ENCODE measurements at places on chromosomes 6 and 20.

GRCh38 chr6:29709188-29709587 is 14.0 kb upstream of the HLA-F start:
- no peak for DNase-seq

- no peak for DNase-seq
These were observed 163.7 kb downstream of the RALGAPA2 start for GRCh38 chr20:20548527-20549266.

DNA sequence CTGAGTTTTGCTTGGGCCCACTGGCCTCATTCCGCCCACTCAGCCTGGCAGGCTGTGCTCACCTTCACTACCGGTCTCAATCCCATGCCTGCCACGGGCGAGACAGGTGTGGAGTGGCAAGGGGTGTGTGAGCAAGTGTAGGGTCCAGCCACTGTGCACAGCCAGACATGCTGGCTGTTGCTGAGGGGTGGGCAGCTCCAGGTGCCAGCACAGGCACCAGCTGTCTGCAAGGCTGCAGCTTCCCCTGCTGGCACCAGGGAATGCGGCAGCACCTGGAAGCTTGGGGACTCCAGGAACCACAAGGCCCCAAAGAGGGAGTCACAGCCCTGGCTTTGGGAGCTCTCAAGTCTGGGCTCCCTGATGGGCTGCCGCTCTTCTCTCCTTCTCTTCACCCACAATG is 372.7 kb downstream of the CBLN4 start:
- DNase-seq: no peak

- DNase-seq: peak; percentile 89
These were observed 2.1 kb upstream of the NRN1 start for GRCh38 chr6:6008648-6009421.

DNA sequence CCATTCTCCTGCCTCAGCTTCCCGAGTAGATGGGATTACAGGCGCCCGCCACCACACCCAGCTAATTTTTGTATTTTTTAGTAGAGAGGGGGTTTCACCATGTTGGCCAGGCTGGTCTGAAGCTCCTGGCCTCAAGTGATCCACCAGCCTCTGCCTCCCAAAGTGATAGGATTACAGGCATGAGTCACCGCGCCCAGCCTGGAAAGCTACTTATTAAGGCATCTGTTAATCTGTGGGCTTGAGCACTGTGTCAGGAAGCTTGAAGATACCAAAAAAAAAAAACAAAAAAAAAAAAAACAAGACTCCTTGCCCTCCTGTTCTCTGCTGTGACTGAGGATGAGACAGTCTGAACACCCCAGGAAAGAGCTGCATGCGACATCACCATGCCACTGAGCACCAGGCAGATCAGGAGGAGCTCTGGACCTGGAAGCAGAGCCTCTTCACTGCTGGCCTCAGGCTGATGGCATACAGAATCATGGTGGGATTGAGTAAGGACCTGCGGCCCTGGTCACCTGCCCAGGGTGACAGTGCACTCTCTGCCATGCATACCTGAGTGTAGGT is 166.5 kb upstream of the SNX9 start:
- DNase-seq: no peak

- DNase-seq: no peak
These were observed 177.0 kb upstream of the SNX9 start for GRCh38 chr6:157646012-157646411.

- no peak for DNase-seq
These were observed 95.7 kb downstream of the LYRM2 start for GRCh38 chr6:89542866-89543265.

- DNase-seq: peak; percentile 72
These were observed 2.1 kb upstream of the ERGIC3 start for GRCh38 chr20:35539756-35540212.

GRCh38 chr6:158774717-158775449 is 44.3 kb downstream of the EZR start:
- DNase-seq: no peak

DNA sequence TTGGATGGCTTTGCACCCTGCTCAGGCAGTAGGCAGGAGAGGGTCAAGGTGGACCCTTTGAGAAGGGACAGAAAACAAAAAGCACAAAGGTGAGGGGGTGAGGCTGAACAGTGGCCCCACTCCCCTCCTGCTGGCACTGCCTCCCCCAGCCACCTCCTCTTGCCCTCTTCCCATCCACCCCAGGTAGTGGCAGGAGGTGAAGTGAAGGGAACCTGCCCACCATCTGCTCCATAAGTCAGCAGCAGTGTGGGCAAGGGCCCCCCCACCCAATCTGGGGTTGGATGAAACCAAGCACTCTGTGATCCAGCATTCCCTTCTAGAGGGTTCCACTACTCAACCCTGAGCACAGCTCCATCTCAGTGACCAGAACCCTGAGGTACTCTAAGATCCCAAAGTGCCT is 26.1 kb upstream of the SLC22A7 start:
- DNase-seq: no peak

DNA sequence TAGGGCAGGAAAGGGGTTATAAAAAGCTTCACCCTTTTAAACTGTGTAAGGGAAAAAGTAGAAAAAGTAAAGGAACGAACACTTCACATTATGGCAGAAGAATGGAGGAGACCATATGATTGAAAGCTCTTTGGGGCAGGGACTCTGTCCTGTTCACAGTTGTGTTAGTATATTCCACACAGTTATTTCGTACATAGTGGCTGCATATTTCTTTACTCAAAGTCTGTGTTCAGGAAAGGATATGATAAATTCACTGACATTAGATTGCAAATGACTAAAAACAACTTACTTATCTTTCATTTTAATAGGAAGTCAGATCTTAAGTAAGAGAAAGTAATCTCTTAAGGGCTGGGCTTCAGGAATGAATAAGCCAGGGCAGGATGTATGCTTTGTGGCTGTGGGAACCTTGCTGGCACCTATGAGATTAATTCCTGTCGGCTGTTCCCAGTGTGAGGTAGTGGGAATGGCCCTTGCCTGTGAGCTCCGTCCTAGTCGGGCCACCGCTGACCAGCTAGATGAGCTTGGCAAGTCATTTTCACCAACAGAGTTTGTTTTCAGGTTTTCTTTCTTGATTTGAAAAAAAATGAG is 11.2 kb downstream of the PPP1R14C start:
- no peak for DNase-seq

DNA sequence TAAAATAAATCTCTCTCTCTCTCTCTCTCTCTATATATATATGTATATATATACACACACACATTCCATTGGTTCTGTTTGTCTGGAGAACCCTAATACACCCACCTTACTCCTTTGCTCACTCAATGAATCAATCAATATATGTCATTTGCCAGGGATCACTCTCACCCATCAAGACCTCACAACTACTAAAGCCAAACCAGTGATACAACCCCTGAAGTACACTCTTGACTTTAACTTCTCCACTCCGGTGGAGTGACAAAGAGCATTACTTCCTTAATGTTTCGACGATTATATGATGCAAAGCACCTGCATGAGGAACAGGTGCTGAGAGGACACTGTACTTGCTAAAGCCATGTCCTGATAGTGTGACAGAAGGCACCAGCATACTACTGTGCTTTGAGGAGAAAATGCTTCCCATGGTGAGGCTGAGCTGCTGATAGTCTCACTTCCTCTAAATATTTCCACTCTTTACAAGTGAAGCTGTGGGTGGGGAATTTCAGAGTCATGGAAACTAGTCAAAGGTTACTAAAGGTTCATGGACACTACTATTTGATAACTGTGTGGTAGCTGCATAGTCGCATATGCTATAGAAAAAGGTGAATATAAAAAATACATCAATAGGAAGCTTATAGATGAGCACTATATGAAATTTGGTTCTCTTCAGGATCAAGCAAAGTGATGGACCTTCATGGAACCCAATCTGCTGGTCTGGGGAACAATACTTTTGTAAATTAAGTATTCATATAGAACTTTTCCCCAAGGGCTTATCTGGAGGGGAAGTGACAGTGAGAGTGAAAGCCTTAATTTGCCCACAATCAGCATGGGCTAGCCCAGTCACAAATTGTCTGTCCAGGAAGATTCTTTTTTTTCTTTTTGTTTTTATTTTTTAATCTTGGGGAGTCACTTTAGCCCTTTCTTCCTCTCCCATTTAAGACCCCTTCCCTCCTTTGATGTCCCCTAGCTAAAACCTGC is 141.9 kb upstream of the NEDD9 start:
- DNase-seq: no peak

- no peak for DNase-seq
These were observed 31.1 kb upstream of the BLCAP start for GRCh38 chr20:37558779-37559178.

- no peak for DNase-seq
These were observed 210.7 kb upstream of the CNR1 start for GRCh38 chr6:88376768-88377387.

DNA sequence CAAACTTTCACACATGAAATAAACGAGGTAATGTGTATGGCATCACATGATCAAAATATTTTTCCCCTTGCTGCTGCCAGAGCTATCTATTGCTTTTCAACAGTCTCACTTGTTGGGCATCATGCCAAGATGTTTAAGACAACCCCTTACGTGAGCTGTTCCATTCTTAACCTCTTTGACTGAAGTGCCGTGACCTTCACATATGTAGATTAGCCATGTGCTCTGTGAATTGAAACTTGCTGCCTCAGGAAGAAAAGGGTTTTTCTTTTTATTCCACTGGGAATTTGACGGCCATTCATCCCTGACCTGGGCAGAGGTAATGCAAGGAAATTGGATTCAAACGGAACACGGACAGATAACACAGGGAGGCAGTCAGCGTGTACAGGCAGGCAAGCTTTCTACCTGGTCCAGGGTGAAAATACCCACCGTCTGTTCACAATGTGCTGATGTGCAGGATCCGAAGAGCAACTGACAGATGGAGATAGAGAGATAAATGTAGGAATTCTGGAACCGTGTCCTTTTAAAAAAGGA is 14.2 kb downstream of the ARID1B start:
- peak; percentile 48 for DNase-seq

DNA sequence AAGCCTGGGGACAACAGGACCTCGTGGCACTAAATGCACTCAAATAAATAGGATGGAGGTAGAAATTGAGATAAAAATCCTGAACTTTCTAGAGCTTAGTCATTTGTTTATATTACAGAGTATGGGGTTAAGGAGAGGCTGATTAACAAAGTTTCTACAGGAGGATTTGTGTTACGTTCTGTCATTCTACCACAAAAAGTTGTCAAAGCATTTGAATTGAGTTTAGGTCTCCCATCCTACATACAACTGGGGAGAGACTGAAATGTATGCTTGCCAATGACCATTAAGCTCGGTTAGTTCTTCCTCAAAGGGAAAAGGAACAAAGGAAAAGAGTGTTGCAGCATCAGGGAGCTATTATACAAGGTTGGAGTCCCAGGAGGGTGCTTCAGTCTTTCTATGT is 597.9 kb downstream of the COL12A1 start:
- no peak for DNase-seq

GRCh38 chr6:130575557-130575956 is 209.7 kb downstream of the TMEM200A start:
- no peak for DNase-seq

DNA sequence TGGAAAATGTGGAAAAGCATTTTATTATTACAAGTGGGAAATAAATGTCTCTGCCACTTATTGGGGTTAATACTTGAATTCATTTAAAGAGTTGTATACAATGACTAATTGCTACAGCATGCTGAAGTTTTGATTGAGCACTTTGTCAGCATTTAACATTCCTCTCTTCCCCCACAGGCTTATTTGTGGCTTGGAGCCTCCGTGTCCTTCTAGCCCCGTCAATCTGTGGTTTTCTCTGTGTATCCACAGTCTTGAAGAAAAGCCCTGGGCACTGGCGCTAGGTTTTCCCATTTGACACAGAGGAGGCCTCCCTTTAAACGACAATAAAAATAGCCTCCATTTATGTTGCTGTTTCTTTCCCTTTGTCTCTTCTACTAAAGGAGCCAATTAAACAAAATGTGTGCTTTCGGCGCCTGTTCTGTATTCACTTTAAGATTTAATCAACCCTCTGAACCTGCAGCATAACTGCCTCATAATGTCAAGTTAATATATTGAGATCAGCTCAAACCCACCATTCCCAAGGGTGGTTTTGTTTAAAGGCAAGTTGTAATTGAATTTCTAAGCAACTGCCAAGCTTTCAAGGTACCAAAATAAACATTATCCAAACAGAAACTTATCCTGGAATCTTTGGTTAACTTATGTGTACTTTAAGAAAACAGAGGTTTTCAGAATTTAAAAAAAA is 326.6 kb upstream of the RNF24 start:
- DNase-seq: no peak

GRCh38 chr6:132214716-132215115 is 186.6 kb downstream of the MOXD1 start:
- no peak for DNase-seq

DNA sequence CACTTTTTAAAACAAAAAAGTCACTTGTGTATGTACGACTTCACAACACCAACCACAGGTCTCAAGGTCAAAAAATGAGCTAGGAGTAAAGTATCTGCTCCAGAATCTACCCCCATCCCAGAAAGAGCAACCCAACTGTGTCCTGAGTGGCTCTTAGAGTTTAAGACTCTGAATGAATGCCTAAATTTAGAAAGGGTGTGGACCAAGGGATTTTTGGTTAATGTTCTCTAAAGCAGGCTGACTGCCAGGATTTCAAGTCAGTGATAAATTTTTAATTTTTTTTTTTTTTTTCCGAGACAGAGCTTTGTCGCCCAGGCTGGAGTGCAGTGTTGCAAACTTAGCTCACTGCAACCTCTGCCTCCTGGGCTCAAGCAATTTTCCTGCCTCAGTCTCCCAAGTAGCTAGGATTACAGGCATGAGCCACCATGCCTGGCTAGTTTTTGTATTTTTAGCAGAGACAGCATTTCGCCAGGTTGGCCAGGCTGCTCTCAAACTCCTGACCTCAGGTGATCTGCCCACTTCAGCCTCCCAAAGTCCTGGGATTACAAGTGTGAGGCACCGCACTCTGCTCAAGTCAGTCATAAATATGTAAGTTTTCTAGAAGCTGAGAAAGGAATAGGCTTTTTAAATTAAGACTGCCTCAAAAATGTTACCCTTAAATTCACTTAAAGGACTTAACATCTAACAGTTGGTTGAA is 20.2 kb downstream of the STAU1 start:
- DNase-seq: no peak

All from HEK293T (cell line).